ENCODE measurements at places on chromosomes 5 and 9.

DNA sequence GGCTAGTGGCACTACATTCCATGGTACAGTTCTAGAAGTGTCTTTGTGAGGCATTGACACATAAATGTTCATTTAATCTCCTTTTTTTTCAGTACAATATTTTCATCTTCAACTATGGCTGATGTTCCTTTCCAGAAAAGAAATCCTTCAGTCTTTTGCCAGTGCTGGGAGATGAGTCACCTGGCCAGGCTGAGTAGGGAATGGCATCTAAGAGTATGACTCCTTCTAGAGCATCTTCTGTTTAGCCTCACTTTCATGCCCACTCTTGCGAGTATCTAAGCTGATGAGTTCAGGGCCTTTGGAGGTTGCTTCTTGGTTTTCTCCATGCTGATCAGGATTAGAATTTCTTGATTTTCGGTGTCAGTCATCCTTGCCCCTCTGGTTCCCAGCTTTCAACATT is 124.4 kb downstream of the SLC28A3 start:
- no peak for DNase-seq

DNA sequence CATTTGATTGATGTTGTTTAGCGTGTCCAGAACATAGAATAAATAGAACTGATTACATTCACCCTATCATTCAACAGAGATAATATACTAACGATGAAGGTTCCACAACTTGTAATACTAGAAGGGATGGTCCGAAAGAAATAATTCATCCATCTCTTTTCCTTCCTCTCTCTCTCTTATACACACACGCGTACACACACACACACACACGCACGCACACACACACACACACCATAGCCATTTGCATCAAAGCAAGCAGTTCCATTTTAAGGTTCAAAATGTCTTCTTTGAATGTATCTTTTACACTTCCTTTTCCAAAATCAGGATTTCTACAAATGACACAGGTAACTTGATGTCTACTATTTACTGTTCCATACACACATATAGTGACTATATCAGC is 887 bp downstream of the GDA start:
- DNase-seq = no peak

DNA sequence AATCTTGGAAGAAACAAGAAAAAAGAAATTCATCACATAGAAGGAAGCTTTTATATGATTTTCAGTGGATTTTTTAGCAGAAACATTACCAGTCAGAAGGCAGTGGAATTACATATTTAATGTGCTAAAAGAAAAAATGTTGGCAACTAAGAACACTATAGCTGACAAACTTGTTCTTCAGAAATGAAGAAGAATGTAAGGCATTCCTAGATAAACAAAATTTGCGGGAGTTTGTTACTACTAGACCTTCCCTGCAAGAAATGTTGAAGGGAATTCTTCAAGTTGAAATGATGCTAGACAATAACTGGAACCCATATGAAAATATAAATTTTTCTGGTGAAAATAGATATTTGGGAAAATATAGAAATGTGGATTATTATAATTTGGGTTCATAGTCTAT is 718.3 kb upstream of the GRAMD2B start:
- no peak for DNase-seq

GRCh38 chr5:71681296-71681695 is 37.8 kb upstream of the CARTPT start:
- DNase-seq = no peak

- DNase-seq = no peak
These were observed 123.2 kb downstream of the TEX10 start for GRCh38 chr9:100229561-100229960.

GRCh38 chr5:120062515-120062917 is 401.6 kb upstream of the PRR16 start:
- DNase-seq = no peak

DNA sequence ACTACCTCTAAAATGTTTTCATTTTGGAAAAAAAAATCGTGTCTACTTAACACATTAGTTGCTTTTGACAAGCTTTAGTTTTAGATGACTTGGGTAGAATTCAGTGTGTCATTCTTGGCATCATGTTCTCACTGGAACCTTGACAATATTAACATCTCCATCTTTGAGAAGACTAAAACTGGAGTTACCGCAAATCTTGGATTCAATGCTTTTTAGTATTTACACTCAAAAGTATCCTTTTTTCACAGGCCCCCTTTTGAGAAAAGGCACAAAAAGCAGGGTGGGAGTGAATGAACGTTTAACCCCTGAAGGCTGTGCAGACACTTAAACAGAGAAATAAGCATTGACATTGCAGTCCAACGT is 549.1 kb downstream of the CSNK1G3 start:
- no peak for DNase-seq

GRCh38 chr5:124504081-124504916 is 242.1 kb downstream of the ZNF608 start:
- no peak for DNase-seq
